KG1 (cell line): ENCODE measurements at places on chromosomes 2 and 18.

DNA sequence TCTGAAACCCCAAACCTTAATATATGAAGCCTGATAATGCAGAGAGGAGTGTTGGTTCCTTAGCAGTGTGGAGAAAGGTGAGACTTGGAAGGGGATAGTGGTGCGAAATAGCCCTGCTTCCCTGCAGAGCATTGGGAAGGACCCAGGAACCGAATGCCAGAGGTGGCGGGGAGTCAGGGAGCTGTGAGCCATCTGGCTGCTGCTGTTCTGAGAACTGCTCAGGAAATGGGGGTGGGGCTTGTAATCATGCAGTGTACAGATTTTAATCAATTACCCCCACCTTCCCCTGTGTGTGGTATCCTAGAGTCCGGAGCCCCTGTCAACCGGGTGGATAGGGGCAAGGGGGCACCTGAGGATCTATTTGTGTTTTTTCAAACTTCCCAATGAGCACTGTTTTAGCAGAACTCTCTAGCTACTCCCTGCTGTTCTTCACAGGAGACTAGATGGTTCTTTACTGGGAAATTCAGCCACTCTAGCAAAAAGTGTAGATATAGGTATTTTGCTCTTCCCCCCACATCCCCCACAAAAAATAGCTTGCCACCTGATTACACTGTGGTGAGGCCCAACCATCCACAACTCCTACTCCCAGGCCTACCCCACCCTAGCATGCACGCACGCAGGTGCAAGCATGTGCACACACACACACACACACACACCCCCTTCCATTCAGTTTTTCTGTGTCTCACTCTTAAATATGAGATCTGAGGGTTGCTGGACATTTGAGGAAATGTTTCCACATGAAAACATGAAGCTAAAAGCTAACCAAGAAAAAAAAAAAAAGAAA lies 30.1 kb upstream of the MBOAT2 start:
- no peak for DNase-seq

DNA sequence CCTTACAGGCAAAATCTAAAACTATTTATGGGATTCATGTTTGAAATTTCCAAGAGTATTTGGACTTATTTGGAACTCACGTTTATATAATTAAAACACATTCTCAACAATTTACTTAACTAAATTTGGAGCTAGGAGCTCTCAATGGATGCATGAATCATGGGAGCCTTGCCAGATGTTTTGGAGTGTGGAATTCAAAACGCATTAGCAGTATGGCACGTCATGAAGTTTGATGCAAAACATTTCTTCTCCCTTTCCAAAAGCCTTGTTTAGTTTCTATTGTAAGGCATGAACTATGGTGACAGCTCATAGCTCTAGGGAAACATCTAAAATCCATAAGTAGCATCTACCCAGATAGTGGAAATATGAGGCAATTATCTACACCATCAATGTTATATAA lies 701.6 kb downstream of the SATB2 start:
- DNase-seq: no peak

GRCh38 chr2:236939721-236940231 lies 145.9 kb upstream of the COPS8 start:
- DNase-seq: no peak

DNA sequence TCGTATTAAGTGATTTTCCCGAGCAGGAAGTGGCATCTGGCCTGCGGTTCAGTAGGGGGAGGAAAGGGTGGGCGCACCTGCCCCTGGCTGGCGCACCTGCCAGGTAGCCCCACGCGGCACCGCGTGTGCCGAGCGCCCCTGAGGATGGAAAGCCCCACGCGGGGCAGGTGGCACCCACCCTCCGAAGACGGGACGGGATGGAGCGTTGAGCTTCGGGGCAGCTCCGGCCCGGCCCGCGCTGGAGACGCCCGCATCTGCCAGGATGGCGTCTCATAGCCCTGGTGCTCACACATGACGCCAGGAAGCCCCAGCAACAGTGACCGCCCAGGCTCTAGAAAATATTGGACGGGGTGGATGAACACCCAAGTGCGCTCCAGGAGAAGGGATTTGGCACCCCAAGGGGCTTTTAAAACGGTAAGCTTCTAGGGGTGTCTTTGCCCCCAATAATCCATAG lies 2.5 kb upstream of the NFATC1 start:
- DNase-seq: no peak

GRCh38 chr18:42534313-42534712 lies 579.3 kb downstream of the PIK3C3 start:
- no peak for DNase-seq

- DNase-seq: no peak
Observed at GRCh38 chr2:64685430-64685829, 31.7 kb upstream of the SERTAD2 start.

- DNase-seq: no peak
Observed at GRCh38 chr2:216559625-216560156, 61.0 kb downstream of the RPL37A start.

DNA sequence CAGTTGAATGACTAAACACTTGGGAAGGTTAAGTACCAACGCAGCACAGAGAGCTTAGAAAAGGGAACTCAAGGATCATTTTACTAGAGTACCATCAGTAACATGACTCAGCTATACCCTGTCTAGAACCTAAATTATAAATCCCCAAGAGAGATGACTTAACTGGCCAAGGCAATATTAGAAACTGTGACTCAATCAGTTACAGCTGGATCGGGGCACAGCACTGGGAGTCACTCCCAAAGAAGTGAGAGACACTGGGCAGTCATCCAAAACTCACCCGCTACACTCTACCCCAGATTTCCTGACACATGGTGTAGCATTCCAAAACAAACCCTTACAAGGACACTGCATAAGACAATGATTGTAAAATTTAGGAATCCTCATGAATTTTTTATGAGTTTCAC lies 17.7 kb downstream of the IWS1 start:
- DNase-seq: no peak

DNA sequence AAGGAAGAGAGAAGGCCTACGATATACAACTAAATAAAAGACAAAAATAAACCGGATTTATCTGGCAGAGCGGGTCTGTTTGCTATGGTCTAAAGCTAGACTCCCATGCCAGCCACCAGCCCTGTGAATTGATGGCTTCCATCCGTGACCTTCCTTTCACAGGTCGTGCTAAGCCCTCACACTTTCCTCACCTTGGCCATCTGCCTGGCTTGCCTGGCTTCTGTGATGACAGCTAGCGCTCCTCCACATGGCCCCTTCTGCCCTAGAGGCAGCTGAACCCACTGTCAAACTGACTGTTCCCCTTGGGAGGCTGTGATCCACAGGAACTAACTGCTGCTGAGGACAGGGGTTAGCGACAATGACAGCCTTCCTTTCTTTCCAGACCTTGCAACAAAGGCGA lies 32.5 kb downstream of the GAREM1 start:
- no peak for DNase-seq

DNA sequence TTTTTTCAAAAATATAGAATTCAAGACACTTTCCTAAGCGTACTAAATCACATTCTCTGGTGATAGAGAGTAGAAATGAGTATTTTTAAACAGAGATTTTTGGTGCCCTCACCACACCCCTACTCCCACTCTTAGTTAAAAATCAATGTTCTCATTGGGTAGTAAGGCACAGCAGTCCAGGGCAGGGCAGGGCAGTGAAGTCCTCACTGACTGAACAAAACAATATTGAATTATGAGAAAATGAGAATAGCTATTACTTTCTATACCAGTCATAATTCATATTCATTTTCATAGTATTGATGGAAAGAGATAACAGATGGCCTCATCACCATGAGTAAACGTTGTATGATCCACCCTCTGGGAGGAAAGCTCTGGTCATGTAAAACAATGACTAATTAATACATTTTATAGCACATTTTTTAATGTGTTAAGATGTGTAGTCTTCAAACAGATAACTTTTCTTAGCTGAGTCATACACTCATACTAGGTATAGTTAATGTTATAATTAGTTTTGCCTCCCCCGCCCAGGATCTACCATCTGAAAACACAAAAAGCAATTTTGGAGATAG lies 686.1 kb downstream of the KCNJ3 start:
- DNase-seq: no peak

DNA sequence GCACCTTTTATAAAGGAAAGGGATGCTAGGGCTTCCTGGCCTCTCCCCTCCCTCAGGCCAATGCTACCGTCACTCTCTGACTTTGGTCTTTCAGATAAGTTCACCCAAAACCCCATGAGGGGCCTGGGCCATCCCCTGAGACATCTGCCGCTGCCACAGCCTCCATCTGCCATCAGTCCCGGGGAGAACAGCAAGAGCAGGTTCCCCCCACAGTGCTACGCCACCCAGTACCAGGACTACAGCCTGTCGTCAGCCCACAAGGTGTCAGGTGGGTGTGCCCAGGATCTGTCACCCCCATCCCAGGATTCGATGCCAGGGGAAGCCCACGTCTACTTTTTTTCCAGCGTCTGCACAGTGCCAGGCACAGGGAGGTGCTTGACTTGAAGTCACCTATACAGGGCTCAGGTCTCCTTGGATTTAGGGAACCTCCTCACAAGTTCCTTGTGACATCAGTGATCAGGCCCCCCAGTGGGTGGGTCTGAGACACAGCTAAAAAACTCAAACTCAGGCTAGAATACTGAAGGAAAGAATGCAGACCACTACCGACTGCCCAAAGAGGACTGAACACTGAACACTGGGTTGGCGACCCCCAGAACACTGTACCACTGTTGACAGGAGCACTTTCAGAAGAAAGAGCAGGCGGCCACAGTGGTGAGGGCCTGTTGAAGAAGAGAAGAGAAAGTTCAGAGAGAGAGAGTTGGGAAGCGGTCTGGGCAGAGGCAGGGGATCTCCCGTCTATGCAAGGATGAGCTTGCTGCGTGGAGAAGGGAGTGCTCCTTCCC lies 85.3 kb downstream of the EPAS1 start:
- no peak for DNase-seq

- DNase-seq: no peak
Observed at GRCh38 chr2:7020059-7020458, 102.8 kb downstream of the RNF144A start.
